ENCODE measurements at places on chromosomes 12 and 14. TPM values are rescaled to one million over a fixed set of nuclear protein-coding genes. Genes with fewer than 3 reads are reported as not detected.
A peak's percentile ranks its signal among the peaks of the same experiment; 100 is the strongest.

Gene GPR162
- 2.4 TPM for total RNA-seq

Gene RNASE7
- total RNA-seq: not detected

Gene SLC16A7
- 101 TPM for total RNA-seq

Gene CATSPERB
- 0.20 TPM for total RNA-seq

DNA sequence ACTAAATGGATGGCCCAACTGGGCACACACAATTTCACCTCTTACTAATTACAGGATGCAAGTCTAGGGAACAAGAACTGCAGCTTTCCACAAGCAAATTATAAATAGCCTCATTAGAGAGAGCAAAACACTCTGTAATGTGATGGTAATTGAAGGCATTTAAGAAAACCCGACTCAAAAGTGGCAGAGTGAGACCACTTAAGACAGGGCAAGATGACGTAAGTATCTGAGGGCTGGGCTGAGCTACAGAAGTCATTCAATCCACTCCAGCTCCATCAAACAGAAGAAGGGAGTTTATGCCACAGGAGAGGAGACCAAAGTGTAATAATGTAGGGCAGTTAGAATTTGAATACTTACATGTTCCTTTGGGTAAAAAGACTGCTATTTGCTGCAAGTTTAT lies 90.3 kb downstream of the PRKAB1 start:
- DNase-seq: no peak

DNA sequence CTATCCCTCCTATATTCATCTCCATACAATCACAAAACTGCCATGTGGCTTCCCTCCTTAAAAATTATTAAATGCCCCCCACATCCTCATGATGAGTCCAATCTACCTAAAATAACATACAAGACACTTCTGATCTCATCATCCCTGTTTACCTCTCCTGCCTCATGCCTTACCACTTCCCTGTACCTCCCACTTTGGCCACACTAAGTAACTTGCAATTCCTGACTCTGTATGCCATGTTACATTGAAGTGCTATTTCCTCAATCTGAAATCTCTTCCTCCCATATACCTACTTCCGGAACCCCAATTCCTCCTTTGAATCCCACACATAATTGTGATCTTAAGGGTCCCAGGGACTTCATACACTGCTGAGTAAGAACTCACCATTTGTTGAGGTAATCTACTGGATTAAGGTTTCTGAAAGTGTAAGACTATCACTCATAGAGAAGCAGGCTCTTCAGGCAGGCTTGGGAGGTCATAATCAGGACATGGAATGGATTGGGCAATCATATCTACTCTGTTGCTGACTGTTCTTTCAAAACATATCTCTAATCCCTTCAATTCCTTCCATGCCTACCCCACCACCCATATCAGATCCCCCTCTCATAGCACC lies 117.6 kb upstream of the PLEKHG7 start:
- no peak for DNase-seq

DNA sequence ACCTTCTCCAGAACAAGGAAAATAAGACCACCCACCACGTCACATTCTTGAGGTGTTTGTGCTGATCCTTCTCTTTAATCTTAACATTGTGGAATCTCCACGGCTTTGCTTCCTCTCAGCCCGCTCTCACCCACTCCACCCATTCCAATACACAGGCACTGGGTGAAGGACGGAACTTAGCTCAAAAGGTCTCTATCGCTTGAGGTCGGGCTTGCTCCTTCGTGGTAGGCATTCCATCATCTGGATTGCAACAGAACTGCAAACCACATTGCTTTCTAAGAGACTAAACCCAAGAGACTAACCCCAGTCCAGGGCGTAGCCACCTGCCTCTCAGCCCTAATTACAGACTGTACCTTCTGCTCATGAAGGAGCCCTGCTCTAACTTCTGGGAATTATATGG lies 24.0 kb upstream of the MDM2 start:
- DNase-seq: no peak

DNA sequence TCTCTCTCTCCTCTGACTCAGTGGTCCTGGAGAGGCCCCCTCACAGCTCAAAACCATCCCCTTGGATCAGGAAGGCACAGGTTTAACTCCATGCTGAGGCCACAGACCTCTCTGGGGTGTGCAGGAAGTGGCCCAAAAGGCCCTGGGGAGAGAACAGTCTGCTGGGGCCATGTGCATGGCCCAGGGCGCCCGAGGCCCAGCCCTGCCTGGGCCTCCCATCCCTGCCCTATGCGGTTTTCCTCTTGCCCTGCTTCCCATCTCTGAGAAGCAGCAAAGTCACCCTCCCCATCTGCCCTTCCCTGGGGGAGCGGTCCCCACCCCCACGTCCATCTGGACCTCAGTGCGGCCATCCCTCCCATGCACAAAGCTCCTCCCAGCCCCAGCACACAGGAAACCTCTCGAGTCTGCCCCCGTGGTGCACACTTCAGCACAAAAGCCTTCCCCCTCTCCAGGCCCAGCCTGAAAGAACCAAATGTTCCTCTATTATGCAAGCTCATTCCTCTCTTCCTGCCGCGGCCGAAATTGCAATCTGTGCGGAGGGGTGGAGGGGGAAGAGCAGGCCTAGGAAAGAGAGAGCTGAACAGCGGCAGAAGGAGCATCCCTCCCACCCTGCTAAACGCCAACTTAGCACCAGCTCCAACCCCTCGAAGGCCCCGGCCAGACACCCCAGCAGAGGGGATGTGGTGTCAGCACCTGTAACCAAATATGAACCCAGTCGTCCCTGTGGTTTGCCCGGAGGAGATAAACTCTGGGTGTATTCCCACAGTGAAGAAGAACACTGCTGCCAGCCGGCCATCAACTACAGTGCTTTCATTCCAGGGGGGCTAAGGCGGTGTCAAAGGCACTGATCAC lies 108.5 kb downstream of the SCARB1 start:
- DNase-seq: peak; percentile 86

DNA sequence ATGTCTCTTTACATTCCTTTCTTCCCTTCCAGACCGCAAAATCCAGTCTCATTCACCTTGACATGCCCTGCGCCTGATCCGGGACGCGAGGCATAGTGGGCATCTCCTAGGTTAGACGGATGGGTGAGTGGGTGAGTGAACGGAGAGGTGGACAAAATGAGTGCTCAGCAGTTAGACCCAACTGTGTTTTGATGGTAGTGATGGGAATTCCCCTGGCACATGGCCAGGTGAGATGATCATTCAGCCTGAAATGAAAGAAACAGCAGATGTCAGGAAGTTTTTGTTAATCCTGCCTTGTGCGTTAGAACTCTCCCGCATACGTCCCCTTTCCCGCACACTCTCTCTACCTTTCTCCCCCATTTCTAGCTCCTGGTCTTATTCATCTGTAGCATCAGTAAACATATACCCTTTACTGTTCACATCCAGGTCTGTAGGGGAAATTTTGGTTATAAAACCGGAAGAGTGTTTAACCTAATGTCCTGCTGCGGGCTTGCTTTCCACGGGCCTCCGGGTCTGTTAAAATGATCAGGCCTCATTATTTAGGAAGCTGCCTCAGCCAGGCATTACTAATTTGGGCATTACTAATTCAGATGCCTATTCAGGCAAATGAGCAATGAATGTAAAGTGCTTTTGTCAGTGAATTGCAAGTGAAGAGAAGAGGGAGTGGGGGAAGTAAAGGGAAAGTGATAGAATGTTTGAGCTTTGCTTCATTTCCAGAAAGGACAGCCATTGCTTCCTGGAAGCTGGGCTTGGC lies 172.8 kb downstream of the ETV6 start:
- DNase-seq: no peak

GRCh38 chr12:104535369-104535768 lies 78.6 kb downstream of the CHST11 start:
- no peak for DNase-seq

GRCh38 chr14:28813810-28814209 lies 47.2 kb downstream of the FOXG1 start:
- no peak for DNase-seq
